ENCODE measurements at places on chromosomes 3 and 15.

GRCh38 chr15:84960391-84961113 lies 21.1 kb upstream of the PDE8A start:
- no peak for DNase-seq

DNA sequence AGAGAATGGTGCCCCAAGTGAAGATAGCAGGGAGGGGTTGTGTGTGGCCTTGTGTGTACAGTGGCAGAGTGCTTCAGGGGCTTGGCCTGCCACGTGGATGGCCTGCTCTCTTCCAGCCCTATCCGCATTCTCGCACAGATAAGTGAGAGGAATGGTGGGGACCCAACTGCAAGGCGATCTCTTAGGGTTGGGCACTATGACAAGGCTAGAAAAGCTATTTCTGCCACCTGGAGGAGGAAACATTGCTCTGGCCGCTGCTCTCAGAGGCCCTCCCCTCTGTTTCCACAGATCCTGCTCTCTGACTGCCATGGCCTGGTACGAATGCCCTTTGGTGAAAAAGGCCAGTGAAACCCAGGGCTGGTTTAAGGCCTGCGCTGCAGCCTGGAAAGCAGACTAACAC lies 20.6 kb downstream of the EEFSEC start:
- DNase-seq: no peak

DNA sequence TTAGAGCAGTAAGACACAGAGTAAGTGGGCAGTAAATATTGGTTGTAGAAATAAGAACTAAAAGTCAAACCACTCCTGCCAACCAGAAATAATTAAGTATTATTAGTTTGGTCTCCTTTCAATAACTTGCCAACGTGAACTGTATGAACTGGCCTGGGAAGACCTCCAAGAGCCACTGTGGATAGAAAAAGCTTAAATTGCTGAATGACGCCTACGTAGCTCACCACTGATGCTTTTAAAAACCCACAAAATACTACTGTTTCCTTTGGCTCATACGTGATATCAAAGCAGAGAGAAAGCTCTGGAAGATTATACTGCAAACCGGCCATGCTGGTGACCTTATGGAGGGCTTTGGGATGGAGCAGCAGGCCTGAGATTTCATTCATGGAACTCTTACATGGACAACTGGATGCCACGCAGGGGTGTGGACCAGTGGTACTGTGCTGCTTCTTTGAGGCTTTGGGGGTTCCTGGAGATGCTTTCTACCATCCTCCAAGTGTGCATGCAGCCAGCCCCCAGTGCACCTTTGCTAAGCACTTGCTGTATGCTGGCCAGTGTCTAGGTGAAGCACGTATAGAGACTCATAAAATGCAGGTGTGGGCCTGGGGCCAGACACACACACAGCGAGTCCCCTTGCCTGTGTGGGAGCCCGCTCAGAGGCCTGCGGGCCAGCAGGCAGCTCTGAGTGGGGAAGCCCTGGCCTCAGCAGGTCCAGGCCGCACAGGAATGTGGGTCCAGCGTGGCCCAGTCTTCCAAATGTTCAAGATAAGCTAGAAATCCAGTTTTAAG lies 66.8 kb downstream of the ABTB1 start:
- DNase-seq: no peak

DNA sequence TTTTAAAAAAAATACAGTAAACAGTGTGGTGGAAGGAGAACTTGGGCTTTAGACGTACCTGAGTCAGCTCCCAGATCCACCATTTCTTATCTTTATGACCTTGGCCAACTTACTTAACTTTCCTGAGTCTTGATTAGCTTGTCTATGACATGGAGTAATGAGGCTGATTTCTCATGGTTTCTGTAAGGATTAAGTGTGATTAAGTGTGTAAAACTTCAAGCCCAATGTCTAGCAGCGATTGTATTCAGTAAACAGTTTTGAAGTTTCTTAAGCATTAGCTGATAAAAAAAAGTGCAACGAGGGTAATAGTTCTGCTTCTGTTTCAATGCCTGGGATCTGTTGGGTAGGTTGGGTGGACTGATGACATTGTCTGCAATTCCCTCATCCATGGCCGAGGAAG lies 10.8 kb downstream of the TRPM1 start:
- no peak for DNase-seq

- DNase-seq: no peak
Observed at GRCh38 chr3:108415661-108416060, 94.7 kb downstream of the MYH15 start.

- no peak for DNase-seq
Observed at GRCh38 chr15:62115847-62116246, 49.1 kb downstream of the C2CD4A start.

DNA sequence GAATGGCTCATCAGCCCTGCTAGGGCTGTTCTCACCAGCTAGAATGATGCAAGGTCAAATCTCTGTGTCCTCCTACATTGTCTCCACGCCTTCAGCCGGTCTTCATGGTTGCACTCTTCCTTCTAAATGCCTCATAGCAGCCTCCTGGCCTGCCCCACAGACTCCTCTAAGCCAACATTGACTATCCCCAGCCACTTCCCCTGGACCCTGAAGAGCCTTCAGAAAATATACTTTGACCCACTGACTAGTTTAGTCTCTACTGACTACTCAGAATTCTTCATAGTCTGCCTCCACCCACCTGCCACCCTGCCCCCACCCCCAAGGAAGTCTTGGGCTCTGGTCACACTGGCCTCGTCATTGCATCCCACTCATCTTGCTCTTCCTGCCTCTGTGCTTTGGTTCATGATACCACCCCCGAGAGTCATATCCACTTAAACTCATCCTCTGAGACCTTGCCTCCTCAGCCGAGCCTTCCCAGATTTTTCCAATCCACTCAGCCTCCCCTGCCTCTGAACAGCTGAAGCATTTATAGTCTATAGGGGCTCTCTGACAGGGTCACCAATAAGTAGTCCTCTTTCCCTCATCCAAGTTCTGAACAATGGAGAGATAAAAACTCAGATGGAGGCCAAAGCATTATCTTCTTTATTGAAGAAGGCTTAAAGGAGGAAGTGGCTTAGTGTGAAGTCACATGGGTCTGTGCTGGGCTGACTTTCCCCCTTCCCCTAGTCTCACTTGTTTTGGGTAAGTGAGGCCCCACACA lies 9.5 kb upstream of the DOCK3 start:
- no peak for DNase-seq

- no peak for DNase-seq
Observed at GRCh38 chr3:66532160-66532587, 31.4 kb upstream of the LRIG1 start.

DNA sequence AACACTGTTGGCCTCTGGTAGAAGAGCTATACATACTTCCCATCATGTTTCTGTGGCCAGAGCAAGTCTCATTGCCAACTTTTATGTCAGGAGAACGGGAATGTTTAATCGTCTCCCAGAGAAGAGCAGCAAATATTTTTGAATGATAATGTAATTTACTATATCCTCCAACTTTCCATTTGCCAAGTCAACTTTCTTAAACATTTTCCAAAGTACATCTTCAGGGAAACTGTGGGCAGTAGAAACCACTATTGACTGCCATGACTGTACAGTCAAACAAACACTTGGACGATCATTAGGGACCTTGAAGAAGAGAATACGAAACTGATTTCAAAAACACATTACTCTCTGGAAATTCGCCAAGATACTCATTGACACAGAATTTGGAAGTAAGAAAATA lies 201.5 kb downstream of the GABRB3 start:
- no peak for DNase-seq

DNA sequence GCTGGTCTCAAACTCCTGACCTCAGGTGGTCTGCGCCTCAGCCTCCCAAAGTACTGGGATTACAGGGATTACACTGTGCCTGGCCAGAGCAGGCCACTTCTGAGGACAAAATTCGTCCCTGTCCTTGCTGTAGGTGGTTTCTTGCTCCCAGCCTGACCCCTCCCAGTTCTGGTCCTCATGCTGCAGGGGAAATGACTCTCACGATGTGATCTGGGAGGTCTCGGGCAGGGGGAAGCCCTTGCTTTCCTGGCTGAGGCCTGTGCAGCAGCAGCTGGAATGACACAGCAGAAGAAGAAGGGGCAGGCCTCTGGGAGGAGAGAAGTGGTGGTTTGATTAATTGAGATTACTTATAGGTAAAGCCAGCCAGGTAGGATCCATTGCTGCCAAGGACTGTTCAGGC lies 39.3 kb downstream of the MEGF11 start:
- DNase-seq: no peak

- DNase-seq: no peak
Observed at GRCh38 chr3:59472541-59472940, 422.7 kb upstream of the CFAP20DC start.

DNA sequence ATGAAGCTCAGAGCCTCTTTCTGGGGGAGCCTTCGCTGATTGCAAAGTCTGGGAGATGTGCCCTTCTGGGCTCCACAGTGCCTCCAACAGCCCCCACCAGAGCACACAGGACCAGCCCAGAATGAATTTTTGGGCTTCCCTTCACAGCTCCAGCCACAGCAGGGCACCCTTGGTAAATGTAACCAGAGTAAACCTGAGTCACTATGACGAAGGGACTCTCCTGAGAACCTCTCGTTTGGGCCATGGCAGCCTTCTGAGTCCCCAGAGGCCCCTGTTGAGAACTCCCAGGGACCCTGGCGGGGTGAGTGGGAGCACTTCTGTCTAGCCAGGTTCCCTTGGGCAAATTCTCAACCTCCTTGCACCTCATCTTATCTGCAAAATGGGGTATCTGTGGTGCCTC lies 20.8 kb downstream of the FAM3D start:
- DNase-seq: no peak

- DNase-seq: no peak
Observed at GRCh38 chr3:43769885-43770425, 79.2 kb downstream of the ABHD5 start.

DNA sequence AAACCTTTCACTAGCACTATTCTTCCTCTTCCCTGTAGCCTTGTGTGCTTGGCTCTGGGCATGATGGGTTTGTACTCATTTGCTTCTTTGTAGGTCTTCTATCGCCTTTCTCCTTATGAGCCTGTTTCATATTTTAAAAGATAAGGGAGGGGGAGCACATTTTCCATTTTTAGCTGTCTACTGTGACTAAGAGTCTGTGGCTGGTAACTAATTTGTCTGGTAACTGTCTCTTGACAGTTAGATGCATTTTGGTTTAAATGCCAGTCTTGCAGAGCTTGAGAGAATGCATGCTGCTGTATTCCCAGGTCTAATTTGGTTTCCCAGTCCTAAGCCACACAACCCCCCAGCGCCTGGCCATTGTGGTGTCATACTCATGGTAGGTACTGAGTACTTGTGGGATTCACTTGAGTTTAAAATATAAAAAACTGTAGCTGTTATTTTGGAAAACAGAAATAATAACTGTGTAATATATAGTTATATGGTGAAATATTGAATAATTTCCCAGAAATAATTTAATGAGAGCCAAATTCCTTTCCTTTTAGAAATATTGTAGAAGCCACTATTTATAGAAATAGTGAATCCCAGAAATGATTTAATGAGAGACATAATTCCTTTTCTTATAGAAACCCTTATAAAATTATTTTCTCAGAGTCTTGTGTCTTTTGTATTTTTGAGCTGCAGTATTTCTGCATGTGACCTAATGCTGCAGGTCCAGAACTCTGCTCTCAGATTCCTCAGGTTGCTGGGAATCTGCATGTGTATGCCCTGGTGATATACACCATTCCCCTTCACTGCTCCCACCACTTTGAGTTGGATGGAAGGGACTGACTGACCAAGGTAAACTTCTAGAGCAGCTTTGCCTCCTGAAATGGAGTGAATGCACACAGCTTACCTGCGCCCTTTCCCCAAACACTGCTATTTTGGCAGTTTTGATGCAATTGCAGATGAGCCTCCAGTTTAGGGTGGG lies 13.9 kb upstream of the GPR171 start:
- DNase-seq: no peak

DNA sequence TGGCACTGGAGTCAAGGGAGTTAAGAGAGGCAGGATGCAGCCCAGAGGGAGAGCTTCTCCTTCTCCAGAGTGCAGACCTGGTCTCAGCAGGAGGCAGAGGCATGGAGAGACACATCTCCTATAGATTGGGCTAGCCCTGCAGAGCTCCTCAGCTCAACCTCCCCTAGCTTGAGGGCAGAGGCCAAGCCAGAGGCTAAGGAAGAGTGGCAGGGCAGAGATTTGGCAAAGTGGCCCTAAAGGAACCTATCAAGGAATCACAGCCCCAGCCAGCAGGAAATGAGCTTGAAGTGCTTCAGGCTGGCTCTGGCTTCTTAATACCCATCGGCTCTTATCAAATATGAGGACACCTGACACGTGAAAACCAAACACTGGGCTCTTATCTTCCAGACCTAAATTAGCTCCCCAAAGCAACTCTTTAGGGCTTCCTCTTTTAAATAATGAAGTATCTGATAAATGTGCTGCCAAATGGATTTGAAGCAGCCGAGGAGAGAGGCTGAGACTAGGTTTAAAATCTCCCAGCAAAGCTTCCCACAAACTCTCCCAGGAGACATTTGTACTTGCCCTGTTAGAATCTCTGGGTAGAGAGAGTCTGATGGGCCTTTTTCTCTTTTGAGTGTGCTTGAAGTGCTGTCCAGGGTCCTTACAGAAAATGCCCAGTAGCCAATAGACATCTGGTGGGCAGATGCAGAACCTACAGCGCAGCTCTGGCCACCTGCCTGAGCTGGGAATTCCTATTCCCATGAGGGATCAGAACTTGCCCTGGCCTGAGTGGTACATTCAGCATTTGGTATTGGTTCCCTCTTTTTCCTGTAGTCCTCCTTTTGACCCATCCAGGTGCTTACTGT lies 271.4 kb downstream of the CLSTN2 start:
- no peak for DNase-seq

DNA sequence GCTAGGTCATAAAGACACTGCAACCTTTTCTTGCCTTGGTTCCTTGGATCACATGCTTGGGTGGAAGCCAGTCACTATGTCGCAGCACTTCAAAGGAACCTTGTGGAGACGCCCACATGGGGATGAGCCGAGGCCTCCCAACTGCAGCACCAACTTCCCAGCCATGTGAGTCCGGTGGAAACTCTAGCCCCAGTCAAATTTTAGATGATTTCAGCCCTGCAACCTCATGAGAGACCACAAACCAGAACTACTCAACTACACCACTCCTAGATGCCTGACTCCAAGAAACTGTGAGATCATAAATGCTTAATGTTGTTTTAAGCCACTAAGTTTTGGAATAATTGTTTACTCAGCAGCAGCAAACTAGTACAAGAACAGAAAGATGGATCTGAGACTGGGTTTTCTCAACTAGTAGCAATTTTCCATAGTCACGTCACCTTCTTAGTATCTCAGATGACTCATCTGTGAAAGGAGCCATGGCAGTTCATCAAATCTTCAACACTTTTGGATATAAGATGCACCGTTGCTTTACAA lies 86.5 kb downstream of the MB21D2 start:
- DNase-seq: no peak

- no peak for DNase-seq
Observed at GRCh38 chr15:99618941-99619411, 53.2 kb downstream of the MEF2A start.

- DNase-seq: no peak
Observed at GRCh38 chr3:43185274-43185982, 79.5 kb upstream of the POMGNT2 start.

DNA sequence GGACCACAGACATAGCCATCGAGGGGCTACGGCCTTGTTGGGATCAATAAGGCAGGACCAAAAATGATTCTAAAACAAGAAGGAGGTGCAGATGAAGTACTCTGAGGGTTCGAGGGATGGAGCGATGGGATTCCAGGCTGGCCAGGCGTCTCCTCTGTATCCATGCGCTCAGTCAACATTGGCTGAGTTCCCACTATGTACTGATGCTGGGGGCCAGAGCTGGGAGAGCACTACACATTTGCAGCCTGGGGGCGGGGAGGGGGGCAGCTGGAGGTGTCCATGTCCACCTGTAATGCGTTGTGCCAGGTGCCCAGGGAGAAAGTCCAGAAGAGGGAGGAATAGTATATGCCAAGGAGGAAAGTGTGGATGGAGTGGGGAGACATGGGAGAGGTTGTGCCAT lies 81.5 kb downstream of the AAGAB start:
- no peak for DNase-seq

GRCh38 chr15:77869021-77869895 lies 208.3 kb downstream of the TBC1D2B start:
- DNase-seq: no peak

All from esophagus squamous epithelium (tissue), 5 donors.